Osteoblast (primary cell): ENCODE measurements at places on chromosomes 5 and 9.

DNA sequence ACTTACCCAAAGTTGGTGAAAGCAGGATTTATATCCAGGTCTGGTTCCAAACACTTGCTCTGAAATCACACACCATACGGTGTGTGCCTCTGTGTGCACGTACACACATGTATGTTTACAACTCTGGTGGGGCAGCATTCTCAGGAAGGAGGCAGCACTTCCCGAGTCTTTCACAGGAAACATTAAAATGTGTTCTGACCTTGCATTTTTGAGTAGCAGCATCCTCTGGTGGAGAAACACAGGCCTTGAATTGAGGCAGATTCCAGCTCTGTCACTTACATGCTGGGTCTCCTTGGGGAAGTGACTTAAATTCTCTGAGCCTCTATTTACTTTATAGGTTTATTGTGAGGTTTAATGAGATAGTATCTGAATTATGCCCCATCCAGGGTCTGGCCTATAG is 126.4 kb downstream of the RGS3 start:
- H3K4me3 ChIP-seq: no peak overlapping the region
- peaks cover 9% of the 10 kb centered on the region for H3K36me3 ChIP-seq
- DNase-seq: peak; percentile 83
- H3K27ac ChIP-seq: no peak overlapping the region
- peaks cover 10% of the 10 kb centered on the region for H3K4me1 ChIP-seq

- H3K27me3 ChIP-seq: peaks cover 19% of the 10 kb centered on the region
- no peaks in the 10 kb centered on the region for H3K36me3 ChIP-seq
- H3K27ac ChIP-seq: no peak overlapping the region
- DNase-seq: no peak
- peaks cover 16% of the 10 kb centered on the region for H3K4me1 ChIP-seq
Observed at GRCh38 chr5:32020271-32020670, 153.8 kb downstream of the GOLPH3 start.

DNA sequence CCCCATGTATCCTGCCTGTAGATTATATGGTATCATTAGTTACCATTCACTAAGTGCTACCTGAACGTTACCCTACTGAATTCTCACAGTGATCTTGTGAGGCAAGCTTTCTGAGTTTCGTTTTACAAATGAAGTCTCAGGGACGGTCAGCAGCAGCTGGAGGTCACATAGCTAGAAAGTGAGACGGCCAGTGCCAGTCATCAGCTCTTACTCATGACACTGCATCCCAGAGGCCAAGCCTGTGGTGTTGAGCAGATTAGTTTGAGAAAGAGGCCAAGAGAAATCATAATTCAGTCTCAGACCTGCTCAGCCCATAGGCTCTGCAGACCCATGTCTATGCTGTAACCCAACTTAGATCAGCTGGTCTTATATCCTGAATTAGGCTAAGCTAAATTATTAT is 95.7 kb upstream of the EGFLAM start:
- H3K36me3 ChIP-seq: no peaks in the 10 kb centered on the region
- no peak overlapping the region for H3K27ac ChIP-seq
- no peak overlapping the region for H3K4me3 ChIP-seq
- peak; percentile 62 for DNase-seq

GRCh38 chr5:68457285-68457684 is 241.7 kb downstream of the PIK3R1 start:
- H3K4me1 ChIP-seq: peaks cover 28% of the 10 kb centered on the region
- no peaks in the 10 kb centered on the region for H3K36me3 ChIP-seq
- H3K27ac ChIP-seq: no peak overlapping the region
- no peak for DNase-seq
- no peak overlapping the region for H3K4me3 ChIP-seq

GRCh38 chr5:154830219-154830595 is 20.2 kb downstream of the FAXDC2 start:
- H3K4me1 ChIP-seq: peaks cover 9% of the 10 kb centered on the region
- no peaks in the 10 kb centered on the region for H3K27me3 ChIP-seq
- no peak for DNase-seq
- H3K36me3 ChIP-seq: peaks cover 13% of the 10 kb centered on the region

- no peak overlapping the region for H3K4me3 ChIP-seq
- H3K4me1 ChIP-seq: no peaks in the 10 kb centered on the region
- no peak overlapping the region for H3K27ac ChIP-seq
Observed at GRCh38 chr9:8917956-8918739, 1118.6 kb upstream of the DMAC1 start.

DNA sequence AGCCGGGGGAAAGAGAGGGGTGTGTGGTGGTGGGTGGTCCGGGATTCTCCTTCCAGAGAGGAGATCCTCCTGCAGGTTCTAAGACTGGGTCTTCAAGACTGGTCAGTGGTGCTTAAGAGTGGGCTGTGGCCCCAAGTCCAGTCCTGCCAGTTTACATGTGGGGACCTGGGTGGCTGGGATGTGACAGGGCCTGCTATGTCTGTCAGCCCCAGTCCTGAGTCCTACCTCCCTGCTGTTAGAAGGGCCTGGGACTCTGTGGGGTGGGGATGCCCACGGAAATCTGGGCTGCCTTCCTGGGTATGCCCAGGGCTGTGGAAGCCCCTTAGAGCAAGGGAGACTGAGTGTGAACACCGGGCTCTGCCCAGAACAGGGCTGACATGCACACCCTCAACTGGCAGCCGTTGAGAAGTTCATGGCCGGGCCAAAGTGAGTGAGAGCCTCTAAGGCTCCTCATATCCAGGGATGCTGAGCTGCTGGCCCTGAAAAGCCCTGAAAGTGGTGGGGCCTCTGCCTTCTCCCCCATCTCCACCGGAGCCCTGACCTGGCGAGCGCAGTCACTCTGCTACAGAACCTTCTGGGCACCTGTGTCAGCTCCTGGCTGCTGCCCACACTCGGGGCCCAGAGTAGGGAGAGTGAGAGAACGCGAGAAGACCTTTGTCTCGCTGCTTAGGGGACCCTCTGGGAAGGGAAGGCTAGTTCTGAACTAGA is 1.7 kb downstream of the PHF2 start:
- H3K36me3 ChIP-seq: no peaks in the 10 kb centered on the region
- no peak overlapping the region for H3K27ac ChIP-seq
- H3K4me1 ChIP-seq: peaks cover 16% of the 10 kb centered on the region
- DNase-seq: peak; percentile 92
